ENCODE measurements at places on chromosomes 6 and 20.

DNA sequence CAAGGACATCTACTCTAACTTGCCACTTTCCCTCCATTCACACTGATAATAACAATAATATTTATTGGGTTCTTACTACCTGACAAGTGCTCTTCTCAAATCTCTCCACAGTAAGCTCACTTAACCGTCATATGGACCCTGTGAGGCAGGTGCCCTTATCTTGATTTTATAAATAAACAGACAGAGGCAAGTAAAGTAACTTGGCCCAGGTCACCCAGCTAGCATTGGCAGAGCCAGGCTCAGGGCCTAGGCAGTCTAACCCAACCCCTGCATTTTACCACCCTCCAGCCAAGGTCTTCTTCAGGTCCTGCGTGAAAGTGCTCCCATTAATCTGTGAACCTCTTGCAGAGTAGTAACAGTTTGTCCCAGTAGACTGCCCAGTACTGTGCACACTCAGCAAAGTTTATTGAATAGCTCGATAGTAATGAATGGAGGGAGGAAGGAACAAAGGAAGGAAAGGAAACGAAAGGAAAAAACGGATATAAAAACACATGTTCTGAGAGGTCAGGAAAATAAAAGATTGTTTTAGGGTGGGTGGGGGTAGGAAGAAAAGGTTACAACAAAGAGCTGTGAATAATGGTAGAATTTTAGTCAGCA is 17.0 kb upstream of the STX11 start:
- DNase-seq: no peak

DNA sequence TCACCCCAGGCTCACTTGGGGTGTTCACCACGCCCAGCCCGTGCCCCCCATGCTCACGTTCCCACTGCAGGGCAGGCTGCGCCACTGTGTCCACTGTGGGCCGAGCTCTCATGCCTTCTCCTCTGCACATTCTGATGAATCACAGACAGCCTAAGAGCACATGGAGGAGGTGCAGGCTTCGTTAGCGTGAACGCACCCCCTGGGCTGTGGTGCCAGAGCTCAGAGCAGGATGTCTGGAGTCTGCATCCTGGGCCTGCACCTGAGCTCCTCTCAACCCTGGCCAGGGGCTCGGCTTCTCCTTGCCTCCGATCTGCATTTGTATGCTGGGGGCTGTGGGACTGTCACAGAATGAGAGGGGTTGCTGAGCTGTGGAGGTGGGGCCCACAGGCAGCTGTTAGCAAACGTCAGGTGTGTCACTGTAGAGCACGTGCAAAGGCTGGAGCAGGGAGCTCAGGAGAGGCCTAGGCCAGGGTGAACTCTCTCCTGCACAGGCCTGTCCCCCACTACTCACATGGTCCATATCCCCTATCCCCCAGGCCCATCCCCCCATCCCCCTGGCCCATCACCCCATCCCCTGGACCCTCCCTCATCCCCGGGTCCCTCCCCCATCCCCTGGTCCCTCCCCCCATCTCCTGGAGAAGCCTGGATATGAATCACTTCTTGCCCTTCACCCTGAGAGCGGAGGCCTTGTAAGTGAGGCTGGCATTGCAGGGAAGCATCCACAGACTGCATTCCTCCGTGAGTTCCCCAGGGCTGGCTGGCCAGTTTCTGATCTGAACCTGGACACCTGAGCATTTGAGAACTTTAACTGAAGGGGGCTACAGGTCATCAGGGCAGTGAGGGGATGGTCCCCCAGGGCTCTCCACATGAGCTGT is 309.5 kb downstream of the TAF4 start:
- no peak for DNase-seq

DNA sequence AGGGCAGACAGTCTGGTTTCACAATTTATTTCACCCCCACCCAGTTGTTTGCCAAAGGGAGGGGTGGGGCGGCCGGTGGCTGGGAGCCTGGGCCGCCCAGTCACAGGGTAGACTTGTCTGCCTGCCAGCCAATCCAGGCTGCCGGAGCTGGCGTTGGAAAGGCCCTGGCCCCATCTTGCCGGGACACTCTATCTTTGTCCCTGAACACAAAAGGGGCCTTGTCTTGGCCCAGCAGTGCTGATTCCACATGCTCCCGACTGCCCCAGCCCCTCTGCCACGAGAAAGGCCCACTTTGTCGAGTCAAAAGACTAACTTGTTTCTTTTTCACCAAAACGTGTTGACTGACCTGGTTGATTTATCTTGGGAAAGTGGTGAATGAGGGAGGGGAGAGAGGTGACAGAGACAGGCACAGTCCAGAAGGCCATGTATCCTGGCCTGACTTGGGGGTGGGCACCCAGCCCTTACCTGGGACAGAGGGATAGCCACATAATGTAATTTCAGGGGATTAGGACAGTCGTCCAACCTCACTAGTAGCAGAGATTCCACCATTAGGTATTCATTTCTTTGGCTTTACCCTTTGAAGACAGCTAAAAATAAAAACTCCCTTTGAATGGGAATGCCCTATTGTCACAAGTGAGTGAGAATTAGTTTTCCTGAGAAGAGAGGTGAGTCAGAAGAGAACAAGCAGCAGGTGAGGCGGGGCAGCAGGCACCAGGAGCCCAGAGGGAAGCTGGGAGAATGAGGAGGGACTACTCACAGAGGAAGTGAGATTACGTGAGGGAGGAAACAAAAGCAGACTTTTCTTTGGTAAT is 67.0 kb upstream of the SIRPA start:
- DNase-seq: peak; percentile 36

DNA sequence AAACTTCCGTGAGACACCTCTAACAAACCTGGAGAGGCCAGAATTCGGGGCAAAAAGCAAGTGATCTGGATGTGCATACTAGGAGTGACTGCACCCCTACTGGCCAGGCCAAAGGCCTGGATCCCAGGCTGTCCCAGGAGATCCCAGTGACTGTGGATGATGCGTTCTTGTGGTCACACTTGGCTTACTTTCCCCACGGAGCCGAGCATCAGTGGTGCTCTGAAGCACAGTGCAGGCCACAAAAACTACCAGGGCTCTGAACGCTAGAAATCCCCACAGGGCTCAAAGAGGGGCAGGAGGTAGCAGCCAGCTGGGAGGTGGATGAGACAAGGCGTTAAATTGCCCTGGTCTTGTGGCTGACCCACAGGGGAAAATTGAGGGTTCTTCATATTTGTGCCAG is 7.1 kb downstream of the TRIM26 start:
- DNase-seq: no peak

DNA sequence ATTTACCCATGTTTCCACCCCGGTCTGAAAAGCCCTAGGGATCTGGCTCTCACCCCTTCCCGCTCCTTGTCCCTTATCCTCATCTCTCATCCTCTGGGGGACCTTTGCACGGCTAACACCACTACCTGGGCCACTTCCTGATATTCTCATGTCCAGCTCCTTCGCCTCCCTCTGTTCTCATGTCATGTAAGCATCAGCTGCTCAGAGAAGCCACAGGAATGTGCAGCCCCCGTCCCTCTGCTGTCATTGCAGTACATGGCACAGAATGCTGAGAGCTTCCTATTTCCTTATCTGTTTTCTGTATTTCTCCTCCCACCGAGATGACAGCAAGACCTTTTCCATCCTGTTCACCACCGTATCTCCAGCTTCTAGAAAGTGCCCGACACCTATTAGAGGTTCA is 102.4 kb downstream of the MTHFD1L start:
- DNase-seq: no peak

GRCh38 chr6:33251395-33252012 is 20.2 kb downstream of the VPS52 start:
- no peak for DNase-seq

DNA sequence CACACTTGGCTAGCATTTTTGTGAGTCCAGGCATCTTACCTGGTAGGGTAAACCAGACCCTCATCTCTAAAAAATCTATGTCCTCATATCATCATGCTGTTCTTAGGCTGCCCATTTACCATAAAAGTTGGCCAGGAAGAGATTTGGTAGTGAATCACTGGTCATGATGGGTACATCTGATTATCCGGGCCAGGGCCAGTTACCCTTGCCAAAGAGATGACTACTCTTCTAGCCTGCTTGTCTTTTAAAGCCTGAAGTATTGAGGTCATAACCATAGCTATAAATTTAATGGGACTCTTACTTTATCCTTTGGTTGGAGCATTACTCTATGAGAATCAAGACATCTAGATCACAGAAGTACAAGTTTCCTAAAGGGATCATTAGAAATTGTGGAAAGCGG is 276.8 kb downstream of the TENT5A start:
- DNase-seq: no peak

DNA sequence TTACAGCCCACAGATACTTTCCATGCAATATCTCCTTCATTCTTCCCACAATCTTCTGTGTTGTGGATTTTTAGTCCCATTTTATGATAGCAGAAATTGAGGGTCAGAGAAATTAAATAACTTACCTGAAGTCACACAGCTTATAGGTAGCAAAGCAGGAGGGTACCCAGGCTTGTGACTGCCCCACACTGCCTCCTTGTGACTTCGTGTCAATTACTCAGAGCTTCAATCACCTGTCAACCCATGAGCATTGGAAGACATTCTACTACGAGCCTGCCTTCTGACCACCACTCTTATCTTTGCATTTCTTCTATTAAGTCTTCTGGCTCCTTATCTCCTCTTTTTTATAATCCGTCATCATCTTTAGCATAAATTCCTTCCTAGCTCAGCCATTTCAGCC is 71.6 kb upstream of the NRSN1 start:
- DNase-seq: peak; percentile 40

- no peak for DNase-seq
Measured at GRCh38 chr6:144305985-144306384, 20.9 kb downstream of the UTRN start.

- DNase-seq: peak; percentile 86
Measured at GRCh38 chr6:31541059-31541657, 645 bp downstream of the DDX39B start.

GRCh38 chr6:80259118-80259517 is 152.6 kb downstream of the BCKDHB start:
- no peak for DNase-seq

GRCh38 chr6:167660944-167661551 is 165.7 kb upstream of the AFDN start:
- DNase-seq: no peak

- no peak for DNase-seq
Measured at GRCh38 chr6:157029980-157030690, 253.0 kb downstream of the ARID1B start.

- DNase-seq: peak; percentile 89
Measured at GRCh38 chr20:10219452-10219791, 792 bp downstream of the SNAP25 start.

DNA sequence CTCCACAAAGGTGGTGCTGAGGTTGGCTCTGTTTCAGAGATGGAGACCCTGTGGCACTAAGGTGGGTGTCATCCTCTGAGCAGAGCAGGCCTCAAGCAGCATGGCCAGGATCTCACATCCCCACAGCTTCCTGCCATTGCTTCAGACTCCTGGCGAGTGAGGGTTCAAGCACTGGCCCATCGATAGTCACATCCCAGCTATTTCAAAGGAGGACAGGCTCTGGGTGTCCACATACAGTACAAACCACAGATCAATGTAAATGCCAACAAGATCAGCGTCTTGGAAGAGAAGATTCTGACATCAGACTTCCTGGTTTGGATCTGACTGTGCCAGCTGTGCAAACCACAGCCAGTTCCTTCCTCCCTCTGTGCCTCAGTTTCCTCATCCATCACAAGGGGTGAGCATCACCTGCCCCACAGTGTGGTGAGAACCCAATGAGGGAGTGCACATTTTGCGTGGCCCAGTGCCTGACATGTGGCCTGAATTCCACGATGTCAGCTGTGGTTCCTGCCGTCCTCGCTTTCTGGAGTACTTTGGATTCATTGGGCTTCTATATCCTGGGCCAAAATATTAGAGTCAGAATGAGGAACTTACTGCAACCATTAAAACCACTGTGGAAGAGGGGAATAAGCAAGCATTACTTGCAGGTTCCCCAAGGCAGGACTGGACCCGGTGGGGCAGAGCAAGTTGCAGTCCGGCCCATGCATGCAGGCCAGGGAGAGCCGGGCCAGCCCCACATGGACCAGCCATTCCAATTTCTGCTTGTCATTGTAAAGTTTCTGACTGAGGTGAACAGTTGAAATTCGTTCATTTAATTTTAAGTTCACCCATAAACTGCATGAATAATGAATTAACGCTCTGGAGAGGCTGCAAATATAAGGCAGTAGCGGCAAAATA is 236.0 kb downstream of the TTLL2 start:
- DNase-seq: no peak

- peak; percentile 46 for DNase-seq
Measured at GRCh38 chr6:161242779-161243693, 30.8 kb downstream of the AGPAT4 start.

GRCh38 chr6:168060521-168060931 is 18.5 kb downstream of the FRMD1 start:
- DNase-seq: peak; percentile 38

- peak; percentile 98 for DNase-seq
Measured at GRCh38 chr20:11918981-11919380, 1.3 kb downstream of the BTBD3 start.

DNA sequence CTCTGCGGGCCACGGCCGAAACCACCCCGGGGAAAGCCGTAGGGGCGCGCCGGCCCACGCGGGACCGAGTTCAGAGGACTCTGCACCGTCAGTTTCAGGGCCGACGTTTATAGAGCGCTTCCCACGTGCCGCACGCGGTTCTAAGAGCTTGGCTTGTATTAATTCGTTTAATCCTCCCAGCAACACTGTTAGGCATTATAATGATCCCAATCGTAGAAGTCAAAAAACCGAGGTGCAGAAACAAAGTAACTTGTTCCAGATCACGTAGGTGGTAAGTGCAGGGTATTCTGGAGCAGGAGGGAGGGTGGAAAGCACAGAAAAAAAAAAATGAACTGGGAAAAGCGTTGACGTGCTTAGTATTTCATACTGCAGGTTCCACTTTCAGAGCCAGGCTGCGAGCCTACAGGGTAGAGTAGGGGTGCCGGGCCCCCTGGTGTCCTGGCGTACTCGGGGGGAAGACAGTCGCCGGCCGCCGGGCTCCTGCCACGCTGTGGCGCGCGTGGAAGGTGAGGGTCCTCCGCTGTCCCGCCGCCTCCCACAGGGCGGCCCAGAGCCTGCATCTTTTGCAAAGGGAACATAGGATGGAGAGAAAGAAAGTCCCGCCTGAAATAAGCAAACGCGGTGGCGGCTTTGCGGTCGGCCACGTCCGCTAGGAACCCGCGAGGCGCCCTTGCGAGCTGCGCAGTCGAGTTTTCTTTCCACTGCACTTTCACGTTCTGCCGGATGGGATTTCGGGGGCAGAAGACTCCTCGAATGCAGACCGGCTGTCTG is 10.2 kb upstream of the FOXF2 start:
- DNase-seq: no peak

GRCh38 chr6:82511546-82511945 is 147.9 kb downstream of the TPBG start:
- no peak for DNase-seq

DNA sequence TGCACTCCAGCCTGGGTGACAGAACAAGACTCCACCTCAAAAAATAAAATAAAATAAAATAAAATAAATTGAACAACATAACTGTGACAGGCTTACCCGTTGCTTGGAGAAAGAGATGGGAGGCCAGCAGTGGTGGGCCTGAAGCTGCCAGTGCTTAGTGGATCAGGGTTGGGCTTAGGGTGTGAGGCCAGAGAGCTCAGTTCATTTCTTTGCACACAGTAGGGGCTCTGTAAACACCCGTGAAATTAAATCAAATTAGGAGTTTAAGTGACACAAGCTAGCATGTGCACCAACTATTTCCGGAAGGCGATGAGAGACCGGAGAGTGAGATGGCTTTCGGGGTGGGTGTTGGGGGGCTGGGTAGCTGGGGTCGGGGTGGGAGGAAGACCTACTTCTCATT is 25.8 kb upstream of the TTPAL start:
- no peak for DNase-seq

- peak; percentile 15 for DNase-seq
Measured at GRCh38 chr6:159916752-159917151, 26.0 kb downstream of the MAS1 start.

GRCh38 chr6:152736687-152737273 is 13.8 kb upstream of the VIP start:
- DNase-seq: no peak
